Pancreas (tissue), 10 donors: ENCODE measurements at places on chromosomes 5 and 9. TPM values are rescaled to one million over a fixed set of nuclear protein-coding genes. Genes with fewer than 3 reads are reported as not detected.

Gene NUTM2G
- not detected for polyA plus RNA-seq

- DNase-seq: no peak
Observed at GRCh38 chr5:53008751-53009150, 19.6 kb downstream of the ITGA2 start.

- DNase-seq: no peak
Observed at GRCh38 chr5:436641-436975, 6.4 kb upstream of the EXOC3 start.

GRCh38 chr5:160366230-160366629 is 4.2 kb downstream of the C1QTNF2 start:
- no peak for DNase-seq

- DNase-seq: peak; percentile 21
Observed at GRCh38 chr9:133144904-133145851, 18.5 kb downstream of the GBGT1 start.
